Posterior cingulate gyrus (tissue), 11 donors: ENCODE measurements at places on chromosomes 4 and X.

GRCh38 chr4:85783483-85783882 is 308.5 kb downstream of the ARHGAP24 start:
- no peak for DNase-seq

DNA sequence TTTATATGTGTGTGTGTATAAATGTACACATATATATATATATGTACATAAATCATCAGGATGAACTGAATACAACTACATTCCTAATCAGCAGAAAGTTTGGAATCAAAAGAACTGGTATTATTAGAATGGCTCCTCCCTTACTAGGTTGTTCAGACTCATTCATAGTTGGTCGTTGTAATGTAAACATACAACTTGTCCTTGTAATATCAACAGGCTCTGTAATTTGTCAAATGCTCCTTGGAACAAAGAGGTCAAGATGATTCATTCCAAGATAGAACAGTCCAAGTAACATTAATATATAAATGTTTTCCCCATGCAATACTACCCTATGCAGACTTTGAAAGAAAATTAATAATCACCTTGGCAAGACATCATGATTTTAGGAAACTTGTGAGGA is 351.4 kb upstream of the SMIM31 start:
- DNase-seq, result no peak

GRCh38 chr4:48436318-48436717 is 46.8 kb upstream of the SLC10A4 start:
- no peak for DNase-seq

DNA sequence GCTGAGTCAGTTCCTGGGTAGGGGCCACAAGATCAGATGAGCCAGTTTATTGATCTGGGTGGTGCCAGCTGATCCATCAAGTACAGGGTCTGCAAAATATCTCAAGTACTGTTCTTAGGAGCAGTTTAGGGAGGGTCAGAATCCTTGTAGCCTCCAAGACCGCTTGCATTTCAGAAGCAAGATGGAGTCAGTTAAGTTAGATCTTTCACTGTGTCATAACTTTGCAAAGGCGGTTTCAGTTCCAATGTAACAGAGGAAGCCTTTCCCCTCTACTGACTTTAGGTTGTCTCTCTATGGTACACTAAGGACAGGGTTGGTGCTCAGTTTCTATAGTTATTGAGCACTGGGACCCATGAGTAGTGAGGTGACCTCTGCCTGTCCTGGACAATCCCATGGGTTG is 127.3 kb upstream of the WDR1 start:
- DNase-seq, result no peak

DNA sequence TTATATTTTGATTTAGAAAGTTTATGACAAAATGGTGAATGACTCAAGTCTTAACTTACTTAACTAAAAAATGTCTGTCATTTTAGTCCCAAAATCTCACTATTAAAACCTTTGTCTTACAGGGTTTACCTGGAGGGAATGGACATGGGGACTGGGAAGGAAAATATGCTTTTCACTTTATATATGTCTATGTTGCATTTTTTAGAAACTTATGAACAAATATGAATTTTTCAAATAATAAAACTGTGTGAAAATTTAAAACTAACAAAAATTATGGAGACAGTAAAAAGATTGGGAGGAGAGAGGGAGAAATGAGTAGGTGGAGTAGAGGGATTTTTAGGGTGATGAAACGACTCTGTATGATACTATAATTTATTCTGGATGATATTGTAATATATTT is 6.2 kb downstream of the MGARP start:
- no peak for DNase-seq

- no peak for DNase-seq
Measured at GRCh38 chr4:30402276-30402675, 317.9 kb upstream of the PCDH7 start.

- DNase-seq, result no peak
Measured at GRCh38 chr4:92514627-92515026, 210.9 kb downstream of the GRID2 start.

- DNase-seq, result no peak
Measured at GRCh38 chr4:166519774-166520173, 646.7 kb downstream of the TLL1 start.

DNA sequence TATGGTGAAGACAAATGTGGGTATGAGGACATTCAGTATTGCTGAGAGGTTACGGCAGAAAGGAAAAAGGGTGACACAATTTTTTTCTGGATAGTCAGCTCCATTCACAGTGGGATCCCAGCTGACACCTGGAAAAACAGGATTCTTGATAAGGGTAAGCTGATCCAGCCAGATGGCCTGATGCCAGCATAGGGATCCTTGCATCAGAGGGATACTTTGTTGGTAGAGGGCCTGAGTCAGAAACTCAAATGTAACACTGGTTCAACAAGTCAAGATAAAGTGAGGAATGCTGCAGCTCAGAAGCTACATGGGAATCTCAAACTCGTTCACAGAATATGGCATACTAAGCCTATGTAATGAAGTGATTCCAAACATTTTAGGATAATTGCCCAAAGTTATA is 726.7 kb downstream of the C4orf33 start:
- no peak for DNase-seq

DNA sequence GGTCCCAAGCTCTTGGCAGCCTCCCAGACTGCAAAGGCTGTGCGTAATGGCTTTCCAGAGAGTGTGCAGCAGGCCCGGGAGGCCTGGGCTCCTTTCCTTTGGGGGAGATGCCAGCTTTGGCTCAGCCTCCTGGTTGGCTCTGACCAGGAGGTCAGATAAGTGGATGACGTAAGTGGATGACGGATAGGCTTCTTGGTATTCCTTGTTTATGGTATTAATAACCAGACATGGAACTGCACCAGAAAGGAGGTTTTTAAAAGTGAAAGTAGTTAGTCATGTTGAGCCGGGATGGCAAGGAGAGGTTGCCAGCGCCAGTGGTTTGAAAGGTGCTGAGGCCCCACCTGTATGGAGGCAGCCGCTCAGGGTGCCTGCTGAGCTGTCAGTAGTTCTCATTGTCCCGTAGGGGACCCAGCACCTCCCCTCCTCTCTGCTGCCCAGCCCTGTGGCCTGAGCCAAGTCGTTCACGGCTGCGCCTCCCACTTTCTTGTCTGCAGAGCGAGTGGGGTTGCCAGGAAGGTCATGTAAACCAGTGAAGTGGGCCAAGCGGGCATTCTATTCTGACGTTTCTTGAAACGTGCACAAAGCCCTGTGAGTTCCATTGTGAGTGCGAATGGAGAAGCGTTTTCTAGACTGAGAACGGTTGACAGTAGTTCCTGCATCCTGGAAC is 28.7 kb upstream of the STOX2 start:
- DNase-seq, result no peak

DNA sequence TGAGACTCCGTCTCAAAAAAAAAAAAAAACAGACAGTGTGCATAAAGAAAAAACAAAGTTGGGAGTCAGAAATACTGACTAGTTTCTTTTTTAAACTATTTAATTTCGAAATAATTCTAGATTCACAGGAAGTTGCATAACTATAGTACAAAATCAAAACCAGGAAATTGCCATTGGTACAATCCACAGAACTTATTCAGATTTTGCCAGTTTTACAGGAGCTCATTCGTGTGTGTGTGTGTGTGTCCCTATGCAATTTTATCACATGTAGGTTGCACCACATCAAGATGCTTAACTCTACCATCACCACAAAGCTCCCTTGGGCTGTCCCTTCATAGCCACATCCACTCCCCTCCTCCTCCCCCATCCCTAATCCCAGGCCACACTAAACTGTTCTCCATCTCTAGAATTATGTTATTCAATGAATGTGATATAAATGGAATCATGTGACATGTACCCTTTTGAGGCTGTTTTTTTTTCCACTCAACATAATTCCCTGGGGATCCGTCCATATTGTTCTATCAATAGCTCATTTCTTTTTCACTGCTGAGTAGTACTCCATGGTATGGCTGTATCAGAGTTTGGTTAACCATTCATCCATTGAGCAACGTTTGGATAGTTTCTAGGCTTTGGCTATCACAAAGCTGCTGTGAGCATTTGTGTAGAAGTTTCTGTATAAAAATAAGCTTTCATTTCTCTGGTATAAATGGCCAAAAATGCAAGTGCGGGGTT is 16.3 kb upstream of the DDX3X start:
- DNase-seq, result no peak

- no peak for DNase-seq
Measured at GRCh38 chr4:71549516-71550160, 210.8 kb downstream of the SLC4A4 start.

GRCh38 chr4:121400632-121401031 is 19.8 kb upstream of the QRFPR start:
- no peak for DNase-seq

- no peak for DNase-seq
Measured at GRCh38 chr4:15233626-15234025, 194.2 kb upstream of the C1QTNF7 start.

DNA sequence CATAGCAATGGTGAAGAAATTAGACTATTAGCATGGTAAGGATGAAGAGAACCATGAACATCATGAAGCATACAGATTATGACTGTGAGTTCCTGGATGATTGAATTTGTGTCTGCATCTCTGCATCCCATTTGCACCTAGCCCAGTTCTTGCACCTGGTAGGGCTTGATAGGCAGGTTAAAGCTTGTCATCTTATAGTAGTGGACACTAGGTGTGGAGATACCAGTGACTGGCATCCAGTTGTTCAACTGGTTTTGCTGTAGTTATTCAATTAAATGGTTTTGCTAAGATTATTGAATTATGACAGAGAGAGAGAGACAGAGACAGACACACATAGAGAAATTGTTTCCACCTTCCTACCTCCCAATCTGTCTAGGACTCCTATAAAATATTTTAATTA is 5.0 kb downstream of the ADH7 start:
- no peak for DNase-seq

DNA sequence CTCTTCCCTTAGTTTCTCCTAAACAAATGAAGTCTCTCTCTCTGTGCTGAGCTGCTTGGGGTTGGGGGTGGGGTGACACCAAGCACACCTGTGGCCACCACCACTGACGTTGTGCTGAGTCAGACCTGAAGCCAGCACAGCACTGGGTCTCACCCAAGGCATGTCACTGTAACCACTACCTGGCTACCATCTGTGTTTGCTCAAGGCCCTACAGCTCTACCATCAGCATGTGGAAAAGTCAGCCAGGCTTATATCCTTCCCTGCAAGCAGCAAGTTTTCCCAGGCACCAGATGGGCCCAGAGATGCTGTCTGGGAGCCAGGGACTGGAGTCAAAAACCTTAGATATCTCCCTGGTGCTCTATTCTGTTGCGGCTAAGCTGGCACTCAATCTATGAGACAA is 6.9 kb downstream of the CXCL10 start:
- DNase-seq, result no peak

DNA sequence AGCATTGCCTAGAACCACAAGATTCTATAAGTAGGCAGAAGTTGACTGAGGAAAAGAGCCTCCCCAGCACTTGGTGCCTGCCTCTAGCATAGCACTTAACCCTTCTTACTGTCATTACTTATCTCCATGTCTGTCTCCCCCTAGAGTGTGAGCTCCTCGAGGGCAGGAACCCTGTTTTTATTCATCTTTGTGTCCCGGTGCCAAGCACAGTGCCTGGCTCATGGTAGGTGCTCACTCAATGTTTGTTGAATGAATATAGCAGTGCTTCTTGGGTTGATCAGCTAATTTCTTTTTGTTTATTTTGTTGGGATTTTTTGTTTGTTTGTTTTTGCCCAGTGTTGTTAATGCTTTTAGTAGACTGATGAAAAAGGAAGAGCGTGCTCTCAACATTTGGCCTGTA is 30.3 kb downstream of the KLF3 start:
- DNase-seq, result no peak

DNA sequence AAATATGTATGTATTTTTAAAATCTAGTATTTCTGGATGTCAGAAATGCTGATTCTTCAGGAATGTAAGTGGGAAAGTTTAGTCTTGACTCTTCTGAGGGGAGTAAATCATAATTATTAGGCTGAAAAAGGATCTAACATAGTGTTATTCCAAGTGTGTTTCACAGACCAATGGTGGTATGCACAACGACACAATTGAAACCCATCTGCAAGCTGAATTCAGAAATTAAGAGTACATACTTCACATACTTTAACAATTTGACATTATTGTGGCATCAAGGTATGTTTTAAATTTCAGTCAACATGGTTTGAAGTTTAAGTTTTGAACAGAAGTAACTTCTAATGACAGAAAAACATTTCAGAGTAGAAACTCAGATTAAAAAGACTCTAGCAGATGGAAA is 236.7 kb downstream of the SLC7A11 start:
- DNase-seq, result no peak

GRCh38 chr4:85955620-85956292 is 404.1 kb downstream of the MAPK10 start:
- DNase-seq, result no peak

DNA sequence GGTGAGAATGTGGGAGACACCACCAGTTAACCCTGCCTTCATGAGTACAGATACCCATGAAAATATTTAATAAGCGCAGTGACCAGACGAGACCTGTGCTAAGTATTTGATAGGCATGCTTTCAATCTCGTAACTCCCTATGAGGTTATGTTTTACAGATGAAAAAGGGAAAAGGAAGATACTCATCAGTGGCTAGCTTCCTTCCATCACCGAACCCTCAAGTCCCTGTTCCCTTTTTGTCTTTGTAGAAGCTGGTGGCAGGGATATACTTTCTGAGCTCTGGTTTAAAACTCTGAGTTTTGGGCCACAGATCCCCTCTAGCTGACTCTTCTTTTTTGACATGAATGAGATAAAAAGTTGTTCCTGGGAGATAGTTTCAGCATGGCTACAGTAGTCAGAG is 26.3 kb downstream of the AFF1 start:
- no peak for DNase-seq

GRCh38 chr4:118035309-118035708 is 1.0 kb downstream of the NDST3 start:
- DNase-seq, result no peak

DNA sequence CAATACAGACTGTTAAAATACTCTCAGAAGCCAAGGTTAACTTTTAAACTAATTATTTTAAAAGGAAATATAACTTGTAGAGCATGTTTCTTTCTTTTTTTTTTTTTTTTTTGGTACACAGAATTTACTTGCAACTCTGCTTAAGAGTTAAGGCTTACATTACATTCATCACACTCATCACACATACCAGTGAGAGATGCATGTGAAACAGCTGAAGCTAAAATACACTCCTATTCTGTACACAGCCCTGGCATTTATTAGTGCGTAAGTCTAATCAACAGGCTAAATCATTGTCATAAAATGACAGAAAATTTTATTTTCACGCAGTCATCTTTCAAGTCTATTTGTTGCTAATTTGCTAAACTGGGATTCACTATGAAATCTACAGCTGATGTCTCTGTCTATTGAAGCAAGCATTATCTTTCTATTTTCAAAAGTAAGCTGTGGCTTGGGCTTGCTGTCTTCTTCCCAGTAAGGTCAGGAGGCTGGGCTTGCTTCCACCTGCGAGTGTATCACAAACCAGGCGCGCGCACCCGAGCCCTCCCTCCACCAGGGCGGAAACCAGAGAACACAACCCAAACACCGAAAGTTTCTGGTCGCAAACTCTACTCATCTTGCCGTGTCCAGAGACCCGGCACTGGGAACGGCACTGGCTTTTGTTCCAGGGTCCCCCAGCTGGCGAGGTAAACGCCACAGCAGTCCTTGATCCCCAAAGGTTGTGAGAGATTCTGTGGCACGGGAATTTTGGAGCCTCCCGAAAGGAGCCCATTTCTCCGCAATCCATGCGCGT is 3.9 kb downstream of the MAML3 start:
- peak; percentile 38 for DNase-seq

GRCh38 chrX:55120761-55121358 is 32.0 kb downstream of the PAGE2 start:
- DNase-seq, result no peak

- no peak for DNase-seq
Measured at GRCh38 chrX:15988661-15989603, 134.3 kb upstream of the AP1S2 start.
